Stimulated activated memory B cell treated with anti-CD40 and anti-IgM and Interleukin-4, amounts not matched to agents 10 μg/mL and 1 μg/mL and 100 μg/mL, for 72 hours (primary cell): ENCODE measurements at places on chromosomes 5 and 9.

GRCh38 chr9:89304020-89304833 lies 6.8 kb upstream of the CKS2 start:
- ATAC-seq: no peak

GRCh38 chr5:25858019-25858418 lies 1180.4 kb downstream of the CDH9 start:
- ATAC-seq: no peak

GRCh38 chr9:128684065-128684324 lies 5.0 kb upstream of the SET start:
- no peak for ATAC-seq

GRCh38 chr9:68739621-68740174 lies 34.7 kb downstream of the PIP5K1B start:
- no peak for ATAC-seq

DNA sequence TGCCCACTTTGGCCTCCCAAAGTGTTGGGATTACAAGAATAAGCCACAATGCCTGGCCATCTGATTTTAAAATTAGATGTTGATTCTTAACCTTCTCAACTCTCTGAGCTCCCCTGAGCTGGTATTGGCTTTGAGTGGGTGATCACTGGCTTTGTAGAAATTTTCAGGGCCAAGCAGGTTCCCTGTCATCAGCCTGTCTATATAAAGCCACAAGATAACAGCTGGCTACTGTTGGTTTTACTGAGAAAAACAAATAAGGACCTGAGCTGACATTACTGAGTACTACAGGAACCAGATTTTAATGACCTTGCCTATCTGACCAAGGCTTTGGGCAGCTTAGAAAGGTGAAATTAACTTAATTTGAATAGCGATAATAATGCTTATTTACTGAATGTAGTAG lies 153.6 kb downstream of the MSX2 start:
- ATAC-seq: no peak

- ATAC-seq: no peak
Observed at GRCh38 chr5:136484808-136485325, 119.5 kb upstream of the TRPC7 start.

DNA sequence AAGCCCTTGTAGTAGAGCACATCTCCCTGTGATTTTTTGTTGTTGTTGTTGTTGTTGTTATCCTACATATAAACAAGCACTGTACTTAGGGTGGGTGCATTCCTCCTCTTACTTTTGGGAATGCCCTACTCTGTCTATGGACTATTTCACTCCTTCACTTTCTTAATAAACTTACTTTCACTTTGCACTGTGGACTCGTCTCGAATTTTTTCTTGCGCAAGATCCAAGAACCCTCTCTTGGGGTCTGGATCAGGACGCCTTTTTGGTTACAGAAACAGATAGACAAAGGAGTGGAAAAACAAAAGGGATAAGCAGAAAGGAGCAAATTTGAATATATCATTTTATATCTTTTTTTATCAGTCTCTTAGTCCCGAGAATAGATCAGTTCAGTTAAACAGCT lies 14.4 kb upstream of the PAIP1 start:
- ATAC-seq: no peak

DNA sequence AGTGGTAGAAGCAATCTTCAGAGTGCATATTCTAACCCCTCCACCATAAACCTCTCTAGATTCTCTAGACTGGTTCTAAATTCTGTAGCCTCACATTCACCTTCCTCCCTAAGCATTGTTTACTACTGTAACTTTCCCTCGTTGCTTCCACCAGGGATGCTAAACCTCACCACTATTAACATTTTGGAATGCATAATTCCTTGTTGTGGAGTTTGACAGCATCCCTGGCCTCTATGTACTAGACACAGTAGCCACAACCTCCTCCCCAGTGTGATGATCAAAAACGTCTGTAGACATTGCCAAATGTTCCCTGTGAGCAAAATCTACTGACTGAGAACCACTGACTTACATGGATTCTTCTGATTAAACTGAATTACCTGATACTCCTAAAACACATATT lies 18.6 kb downstream of the PAPPA start:
- no peak for ATAC-seq

- no peak for ATAC-seq
Observed at GRCh38 chr5:153626836-153627235, 136.4 kb downstream of the GRIA1 start.

- ATAC-seq: no peak
Observed at GRCh38 chr5:128632264-128632663, 94.2 kb upstream of the FBN2 start.

DNA sequence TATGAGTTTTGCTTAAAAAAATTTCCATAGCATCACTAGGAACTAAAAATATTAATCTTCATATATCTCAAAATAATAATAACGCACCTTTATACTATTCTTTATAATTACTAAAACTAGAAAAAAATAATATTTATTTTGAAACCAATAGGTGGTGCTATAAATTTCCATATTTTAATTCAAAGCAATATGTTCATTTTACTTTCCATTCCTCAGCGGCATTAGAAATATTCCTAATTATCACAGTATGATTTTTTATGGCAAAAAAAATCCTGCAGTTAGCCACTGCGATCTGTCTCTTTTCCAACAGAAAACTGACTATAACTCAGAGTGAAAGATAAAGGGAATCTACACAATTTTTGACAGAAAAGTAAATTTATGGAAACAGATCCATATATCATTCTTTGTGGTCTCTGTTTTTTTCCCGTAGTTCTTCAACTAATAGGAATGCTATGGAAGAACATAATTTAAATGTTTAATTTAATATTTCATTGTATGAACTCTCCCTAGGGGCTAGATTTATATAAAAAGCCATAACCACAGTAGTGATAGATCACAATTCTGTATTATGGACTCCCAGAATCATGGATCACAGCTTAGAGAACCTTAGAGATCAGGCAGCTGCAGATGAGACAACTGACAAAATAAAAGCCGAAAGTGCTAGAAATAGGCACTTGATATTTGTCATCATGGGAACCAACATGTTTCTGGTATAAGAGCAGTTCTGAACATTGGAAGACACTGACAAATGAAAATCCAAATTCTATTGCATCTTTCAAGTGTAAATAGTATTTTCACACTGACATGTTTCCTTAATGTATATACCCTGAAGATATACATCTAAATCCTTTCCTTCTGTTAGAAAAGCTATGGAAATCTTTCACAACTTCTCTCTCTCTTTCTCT lies 167.7 kb upstream of the MPDZ start:
- ATAC-seq: no peak

GRCh38 chr9:78620764-78621163 lies 323.8 kb downstream of the PSAT1 start:
- no peak for ATAC-seq

DNA sequence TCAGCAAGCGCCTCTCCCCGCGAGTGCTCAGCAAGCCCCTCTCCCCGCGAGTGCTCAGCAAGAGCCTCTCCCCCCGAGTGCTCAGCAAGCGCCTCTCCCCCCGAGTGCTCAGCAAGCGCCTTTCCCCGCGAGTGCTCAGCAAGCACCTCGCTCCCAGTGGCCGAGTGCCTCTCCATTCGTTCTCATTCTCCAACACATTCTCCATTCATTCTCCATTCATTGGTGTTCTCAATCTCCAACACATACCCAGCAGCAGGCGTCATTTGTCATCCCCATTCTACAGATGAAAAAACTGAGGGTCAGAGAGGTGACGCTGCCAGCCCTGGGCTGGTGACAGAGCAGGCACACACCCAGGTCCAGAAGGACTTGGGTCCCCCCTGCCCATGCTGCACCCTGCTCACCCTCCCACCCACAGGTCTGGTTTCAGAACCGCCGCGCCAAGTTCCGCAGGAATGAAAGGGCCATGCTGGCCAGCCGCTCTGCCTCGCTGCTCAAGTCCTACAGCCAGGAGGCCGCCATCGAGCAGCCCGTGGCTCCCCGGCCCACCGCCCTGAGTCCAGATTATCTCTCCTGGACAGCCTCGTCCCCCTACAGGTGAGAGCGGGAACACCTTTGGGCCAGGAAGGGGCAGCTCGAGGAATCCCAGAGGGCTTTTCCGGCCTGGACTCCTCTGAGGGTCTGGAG lies 32.5 kb downstream of the PTGES start:
- no peak for ATAC-seq

GRCh38 chr9:19469271-19469670 lies 60.5 kb downstream of the ACER2 start:
- ATAC-seq: no peak

- ATAC-seq: no peak
Observed at GRCh38 chr5:85952680-85953079, 665.1 kb upstream of the COX7C start.

DNA sequence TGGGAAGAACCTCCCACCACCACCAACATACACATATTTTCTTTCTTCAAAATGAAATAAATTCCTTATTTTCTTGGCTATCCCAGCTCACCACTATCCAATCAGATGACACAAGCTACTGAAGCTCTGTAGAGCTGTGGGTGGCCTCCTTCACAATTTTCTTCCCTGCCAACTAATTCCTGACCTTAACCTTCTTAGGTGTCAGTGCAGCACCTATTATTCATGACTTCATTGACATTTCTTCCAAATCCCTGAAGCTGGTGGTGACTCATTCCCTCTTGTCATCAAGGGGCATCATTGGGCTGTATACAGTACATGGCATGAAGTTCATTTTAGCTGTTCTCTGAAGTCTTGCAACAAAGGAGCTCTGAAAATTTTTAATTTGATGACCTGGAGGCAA lies 42.0 kb upstream of the ADRA1B start:
- no peak for ATAC-seq

DNA sequence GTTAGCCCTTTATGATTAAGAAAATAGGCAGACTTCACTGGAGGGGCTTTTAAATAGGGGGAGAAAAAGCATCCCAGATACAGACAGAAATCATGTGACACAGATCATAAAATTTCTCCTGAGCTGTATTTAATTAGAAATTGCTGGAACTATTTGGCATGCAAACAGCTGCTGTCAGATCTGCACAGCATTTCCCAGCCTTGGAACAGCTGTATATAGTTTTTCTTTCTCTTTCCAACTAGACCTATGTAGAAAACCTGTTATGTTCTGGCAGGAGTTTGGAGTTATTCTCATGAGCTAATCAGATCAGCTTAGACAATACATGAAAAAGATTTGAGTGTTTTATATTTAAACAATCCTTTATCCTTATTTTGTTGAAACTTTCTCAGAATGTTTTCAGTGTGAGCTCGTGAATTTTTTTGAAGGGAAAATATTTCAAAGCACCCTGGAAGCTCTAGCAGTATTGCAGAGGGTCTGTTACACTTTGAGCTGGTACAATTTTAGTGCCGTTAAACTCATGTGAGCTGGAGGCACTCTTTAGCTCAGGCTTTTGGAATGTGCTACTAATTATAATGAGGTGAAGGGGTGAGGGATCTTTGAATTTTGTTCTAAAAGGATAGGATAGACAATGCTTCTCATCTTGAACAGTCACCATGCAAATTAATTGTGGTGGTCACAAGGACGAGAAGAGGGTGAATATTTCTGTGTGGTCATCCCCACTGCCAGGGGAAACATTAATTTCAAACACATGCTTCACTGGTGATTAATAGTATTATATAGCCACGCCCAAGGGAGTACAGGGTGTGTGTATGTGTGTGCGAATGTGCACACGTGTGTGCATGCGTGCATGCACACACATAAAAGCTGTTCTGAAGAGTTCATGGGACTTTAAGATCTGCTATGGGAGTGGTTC lies 239.4 kb upstream of the FBXL7 start:
- ATAC-seq: no peak

DNA sequence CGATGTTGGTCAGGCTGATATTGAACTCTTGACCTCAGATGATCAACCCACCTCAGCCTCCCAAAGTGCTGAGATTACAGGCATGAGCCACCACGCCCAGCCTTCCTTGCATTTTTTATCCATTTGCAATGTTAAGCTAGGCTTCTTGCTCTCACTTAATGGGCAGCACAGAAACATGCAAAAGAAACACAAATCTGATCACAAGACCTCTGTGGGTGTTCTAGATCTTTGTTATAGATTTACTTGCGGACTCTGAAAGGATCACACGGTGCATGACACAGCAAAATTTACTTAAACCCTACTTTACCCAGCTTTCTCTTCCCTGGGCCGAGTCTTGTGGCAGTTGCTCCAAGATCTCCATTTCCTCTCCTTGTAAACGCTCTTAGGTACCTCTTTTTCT lies 71.3 kb downstream of the PSAT1 start:
- no peak for ATAC-seq

GRCh38 chr5:68225911-68226545 lies 10.5 kb downstream of the PIK3R1 start:
- no peak for ATAC-seq

GRCh38 chr5:60483050-60483449 lies 216.9 kb downstream of the DEPDC1B start:
- ATAC-seq: no peak

DNA sequence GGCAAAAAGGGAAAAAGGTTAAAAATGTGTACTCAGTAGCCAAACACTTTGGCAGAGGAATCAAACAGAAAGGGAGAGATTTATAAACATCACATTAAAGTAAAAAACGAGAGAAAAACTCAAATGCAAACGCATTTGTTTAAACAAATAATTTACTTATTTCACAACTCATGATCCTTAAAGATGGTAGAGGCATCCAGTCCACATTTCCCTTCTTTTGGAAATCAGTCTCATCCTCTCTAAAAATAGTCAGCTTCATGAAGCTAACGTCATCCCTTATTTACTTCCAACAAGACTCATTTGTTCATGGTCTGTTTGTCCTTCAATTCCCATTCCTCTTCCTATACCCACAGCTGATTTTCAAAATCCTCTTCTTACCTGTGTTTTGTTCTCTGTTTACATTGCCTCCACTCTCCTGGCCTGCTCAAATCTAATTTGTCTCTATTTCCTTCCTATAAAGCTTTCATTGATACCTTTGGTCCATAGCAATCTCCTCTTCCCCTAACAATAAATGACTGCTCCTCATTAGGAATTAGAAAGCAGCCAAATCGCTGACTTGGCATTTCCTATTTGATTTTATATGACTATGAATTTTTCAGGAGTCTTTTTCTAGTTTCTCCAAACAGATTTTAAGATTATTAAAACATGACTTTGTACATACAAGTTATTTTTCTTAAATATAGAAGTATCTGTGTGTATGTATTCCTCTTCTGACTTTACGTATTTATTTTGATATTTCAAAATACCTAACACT lies 805.3 kb downstream of the TLE1 start:
- no peak for ATAC-seq

DNA sequence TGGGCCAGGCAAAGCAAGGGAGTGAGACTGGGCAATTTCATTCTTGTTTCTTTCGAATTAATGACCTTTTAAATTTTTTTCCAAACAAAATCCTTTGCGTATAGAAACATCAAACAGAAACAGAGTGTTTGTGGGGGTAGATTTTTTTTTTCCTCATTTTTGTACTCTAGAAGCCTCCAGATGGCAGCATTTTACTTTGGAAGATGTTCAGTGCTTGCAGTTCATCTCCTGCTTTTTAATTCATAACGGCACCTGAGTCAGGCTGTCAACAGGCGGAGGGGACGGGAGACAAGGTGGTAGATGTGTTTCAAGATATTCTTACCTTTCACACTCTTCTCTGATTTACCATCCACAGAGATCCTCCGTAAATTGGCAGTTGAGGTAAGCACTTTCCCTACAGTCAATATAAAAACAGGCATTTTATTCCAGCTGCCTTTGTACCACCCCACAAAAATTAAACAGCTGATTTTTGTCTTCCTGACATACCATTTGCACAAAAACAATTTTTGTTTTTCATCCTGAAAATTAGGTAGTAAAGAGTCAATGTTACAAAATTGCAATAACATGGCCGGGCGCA lies 99.5 kb upstream of the FBXL17 start:
- no peak for ATAC-seq

GRCh38 chr5:131461742-131462141 lies 173.3 kb downstream of the RAPGEF6 start:
- ATAC-seq: no peak

GRCh38 chr5:136133222-136133921 lies 727 bp downstream of the SMAD5 start:
- peak; percentile 70 for ATAC-seq

- ATAC-seq: no peak
Observed at GRCh38 chr9:113129884-113130283, 20.9 kb upstream of the SLC31A2 start.
